ENCODE measurements at places on chromosomes 1 and 21.

- DNase-seq: no peak
Measured at GRCh38 chr1:117059334-117059677, 820 bp upstream of the TTF2 start.

GRCh38 chr21:31752352-31752751 is 20.4 kb upstream of the SCAF4 start:
- peak; percentile 28 for DNase-seq

DNA sequence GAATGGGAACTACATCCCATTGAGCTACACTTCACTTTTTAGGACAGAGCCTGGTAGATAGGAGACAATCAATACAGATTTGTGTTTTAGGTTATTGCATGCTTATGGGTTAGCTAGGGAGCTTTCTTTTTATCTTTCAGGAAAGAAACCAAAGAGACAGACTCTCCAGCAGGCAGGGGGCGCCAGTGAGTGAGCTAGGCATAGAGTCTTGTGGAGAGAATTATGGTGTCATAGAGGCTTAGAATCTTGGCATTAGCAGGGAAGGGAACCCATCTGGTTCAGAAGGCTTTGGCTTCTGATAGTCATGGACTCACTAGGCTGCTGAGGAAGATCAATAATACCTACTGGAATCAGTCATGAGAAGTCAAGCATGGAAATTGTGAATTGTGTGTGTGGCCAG is at the start of gene SMCP:
Gene SMCP (plus strand): TSS at position 281 of the 400 bp plus-strand sequence. CDS start 6,101 bp downstream, outside the sequence.
- no peak for DNase-seq

DNA sequence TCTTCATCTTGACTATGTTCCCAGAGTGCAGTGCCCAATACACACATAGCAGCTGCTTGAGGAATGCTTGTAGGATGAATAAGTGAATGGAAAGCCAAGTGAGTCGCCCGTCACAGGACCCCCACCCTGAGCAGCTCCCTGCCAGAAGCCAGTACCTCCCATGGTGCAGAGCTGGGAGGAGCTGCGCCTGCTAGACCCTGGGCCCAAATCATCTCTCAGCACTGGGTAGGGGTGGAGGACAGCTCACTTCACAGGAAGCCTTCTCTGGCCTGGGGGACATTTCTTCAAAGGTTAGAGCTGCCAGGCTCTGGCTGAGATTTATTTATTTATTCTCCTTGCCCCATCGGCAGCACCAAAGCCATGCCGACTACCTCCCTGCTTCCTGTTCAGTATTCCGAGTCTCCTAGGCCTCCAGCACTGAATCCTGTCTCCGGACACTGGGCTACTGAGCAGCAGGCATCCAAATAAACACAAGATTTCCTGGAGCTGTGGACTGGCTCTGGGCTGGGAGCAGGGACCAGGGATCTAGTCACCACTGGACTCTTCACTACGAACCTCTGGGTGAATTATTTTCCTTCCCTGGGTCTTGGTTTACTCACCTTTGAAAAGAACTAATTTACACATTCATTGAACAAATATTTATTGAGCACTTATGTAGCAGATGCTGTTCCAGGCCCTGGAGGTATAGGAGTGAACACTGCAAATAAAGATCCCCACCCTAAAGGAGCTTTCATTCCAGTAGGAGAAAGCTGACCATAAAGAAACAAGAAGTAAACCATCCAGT is 187.7 kb downstream of the TRABD2B start:
- peak; percentile 27 for DNase-seq

DNA sequence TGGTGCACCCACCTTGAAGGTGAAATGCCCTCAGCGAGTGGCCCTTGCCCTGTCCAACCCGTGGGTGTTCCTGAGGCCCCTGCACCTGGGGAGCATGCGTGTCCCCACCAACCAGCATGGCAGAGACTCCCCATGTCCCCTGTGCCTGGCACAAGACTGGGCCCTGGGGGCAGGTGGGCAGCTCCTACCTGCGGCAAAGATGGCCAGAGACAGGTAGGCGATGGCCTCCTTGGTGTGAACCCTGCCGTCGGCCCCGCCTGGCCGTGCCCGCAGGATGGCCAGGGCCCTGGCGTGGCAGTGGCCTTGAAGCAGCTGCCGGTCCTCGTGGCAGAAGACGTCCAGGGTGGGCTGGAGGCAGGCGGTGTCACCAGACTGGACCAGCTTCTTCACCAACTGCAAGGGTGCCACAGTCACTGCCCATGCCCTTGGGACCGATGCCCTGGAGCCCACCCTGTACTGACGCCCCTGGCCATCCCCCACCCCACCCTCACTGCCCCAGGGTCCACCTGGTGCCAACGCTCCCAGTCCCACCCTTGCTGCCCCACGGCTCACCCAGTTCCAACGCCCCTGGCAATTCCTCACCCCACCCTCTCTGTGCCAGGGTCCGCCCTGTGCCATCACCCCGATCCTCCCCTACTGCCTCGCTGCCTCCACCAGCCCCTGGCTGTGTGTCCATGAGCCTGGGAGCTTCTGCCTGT is 15.7 kb downstream of the TTC34 start:
- no peak for DNase-seq

- peak; percentile 27 for DNase-seq
Measured at GRCh38 chr1:24857507-24858133, 72.5 kb downstream of the RUNX3 start.

DNA sequence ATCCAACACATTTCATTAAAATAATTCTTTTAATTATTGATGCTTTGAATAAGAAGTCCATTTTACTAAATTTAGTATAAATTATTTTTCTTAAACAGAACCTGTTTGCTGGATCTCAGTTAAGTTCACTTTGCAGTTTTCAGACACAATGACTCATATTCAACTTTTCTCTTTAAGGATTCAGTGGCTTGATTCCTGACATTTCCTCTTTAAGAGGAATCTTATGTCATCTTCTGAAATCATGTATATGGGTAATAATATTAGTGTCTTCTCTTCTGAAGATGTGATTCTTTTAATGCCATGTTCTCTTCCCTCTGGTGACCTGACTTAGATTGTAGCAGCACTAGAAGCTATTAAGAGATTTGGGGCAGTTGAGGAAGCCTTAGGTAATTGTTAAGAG is 12.6 kb downstream of the CREG1 start:
- DNase-seq: peak; percentile 28

GRCh38 chr21:37532868-37533780 is 166.6 kb downstream of the DYRK1A start:
- DNase-seq: peak; percentile 53
